Epithelial cell of prostate (primary cell): ENCODE measurements at places on chromosomes 6 and 20.
A peak's percentile ranks its signal among the peaks of the same experiment; 100 is the strongest.

DNA sequence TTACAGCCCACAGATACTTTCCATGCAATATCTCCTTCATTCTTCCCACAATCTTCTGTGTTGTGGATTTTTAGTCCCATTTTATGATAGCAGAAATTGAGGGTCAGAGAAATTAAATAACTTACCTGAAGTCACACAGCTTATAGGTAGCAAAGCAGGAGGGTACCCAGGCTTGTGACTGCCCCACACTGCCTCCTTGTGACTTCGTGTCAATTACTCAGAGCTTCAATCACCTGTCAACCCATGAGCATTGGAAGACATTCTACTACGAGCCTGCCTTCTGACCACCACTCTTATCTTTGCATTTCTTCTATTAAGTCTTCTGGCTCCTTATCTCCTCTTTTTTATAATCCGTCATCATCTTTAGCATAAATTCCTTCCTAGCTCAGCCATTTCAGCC, 71.6 kb upstream of the NRSN1 start:
- no peak for DNase-seq

- DNase-seq = no peak
Measured at GRCh38 chr6:45049188-45049843, 278.8 kb upstream of the RUNX2 start.

- DNase-seq = no peak
Measured at GRCh38 chr20:57811374-57812020, 101.7 kb upstream of the PMEPA1 start.

- no peak for DNase-seq
Measured at GRCh38 chr6:43943781-43944250, 173.8 kb downstream of the VEGFA start.

DNA sequence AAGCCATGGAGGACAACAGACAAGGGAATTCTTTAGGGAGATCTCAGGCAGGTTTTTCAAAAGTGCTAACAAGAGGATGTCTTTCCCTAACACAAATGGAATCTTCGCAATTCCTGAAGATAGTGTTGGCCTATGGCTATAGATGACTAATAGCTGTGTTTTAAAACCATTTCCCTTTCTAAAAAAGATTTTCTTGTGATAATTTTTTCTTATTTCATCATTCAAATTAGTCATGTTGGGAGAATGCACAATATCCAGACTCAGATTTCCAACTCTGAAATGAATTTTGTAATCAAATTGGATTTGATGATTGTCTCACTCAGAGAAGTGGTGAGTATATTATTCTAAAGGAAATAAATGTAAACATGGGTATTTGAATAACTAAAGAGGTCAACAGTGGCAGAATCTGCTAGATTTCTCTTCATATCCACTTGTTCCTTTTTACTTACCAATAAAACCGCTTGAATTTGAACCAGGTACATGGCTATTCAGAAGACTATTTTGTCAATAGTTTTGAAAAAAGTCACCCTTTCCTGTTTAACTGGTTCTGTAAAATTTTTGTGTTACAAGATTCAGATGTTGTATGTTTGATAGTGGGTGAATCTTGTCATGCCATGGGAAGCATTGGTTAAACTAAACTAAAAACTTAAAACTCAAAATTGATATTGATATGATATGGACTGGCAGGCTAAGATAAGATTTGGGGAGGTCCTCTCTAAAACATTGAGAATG, 1223.7 kb upstream of the EYS start:
- DNase-seq = no peak

DNA sequence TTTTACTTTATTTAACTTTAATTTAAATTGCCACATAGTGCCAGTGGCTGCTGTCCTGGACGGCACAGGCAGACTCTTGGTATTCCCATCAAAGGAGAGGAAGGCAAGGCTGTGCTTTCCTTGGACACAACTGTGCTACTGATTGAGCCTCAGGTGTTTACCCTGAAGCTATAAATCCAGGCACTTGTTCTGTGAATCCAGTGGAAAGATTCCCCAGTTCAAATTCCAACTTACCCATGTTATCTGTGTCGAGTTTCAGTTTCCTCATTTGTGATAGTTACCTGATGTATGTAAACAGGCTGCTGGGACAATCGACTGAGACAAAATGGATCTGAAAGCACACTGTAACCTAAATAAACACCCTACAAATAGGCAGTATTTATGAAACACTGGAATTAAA, 57.2 kb downstream of the PLAGL1 start:
- no peak for DNase-seq

- no peak for DNase-seq
Measured at GRCh38 chr6:30887901-30888815, 3.8 kb downstream of the DDR1 start.

DNA sequence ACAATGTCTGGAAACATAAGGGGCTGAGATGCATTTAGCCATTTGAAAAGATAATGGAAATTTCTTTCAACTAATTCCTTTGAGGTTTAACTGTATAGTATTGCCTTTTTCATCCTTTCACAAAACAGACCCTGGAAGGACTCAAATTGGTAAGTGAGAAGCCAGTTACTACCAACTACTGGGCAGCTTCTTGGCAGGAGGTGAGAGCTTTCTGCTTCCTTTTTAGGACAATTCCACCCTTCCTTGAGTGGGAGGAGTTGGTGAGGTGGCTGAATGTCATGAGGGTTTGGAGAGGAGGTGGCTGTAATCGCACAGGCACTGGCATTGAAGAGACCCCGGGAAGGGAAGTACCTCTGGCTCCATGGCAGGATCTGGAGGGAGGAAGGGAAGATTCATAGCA, 341.1 kb downstream of the NRN1 start:
- no peak for DNase-seq

DNA sequence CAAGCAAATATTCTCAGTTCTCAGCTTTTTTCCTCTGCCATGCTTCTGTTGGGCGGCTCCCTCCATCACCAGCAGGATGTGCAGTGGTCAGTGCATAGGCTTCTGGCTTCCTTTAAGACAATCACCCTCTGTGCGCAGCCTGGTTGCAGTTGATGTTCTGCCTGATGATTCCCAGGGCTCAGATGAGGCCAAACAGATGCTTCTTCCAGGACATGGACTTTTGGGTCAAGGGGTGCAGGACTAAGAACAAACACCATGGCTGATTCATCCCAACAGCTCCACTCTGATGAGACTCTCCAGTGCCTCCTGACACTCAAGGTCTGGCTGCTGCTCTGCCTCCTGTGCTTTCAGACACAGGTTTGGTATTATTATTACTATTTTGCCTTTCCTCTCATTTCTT, 554.8 kb upstream of the CDH4 start:
- DNase-seq = no peak

- no peak for DNase-seq
Measured at GRCh38 chr20:3323398-3323797, 84.1 kb downstream of the DNAAF9 start.

- DNase-seq = no peak
Measured at GRCh38 chr20:56014998-56015397, 9.7 kb upstream of the CBLN4 start.

GRCh38 chr6:714100-714499, 21.2 kb upstream of the EXOC2 start:
- no peak for DNase-seq

GRCh38 chr6:21785164-21785563, 191.6 kb downstream of the SOX4 start:
- DNase-seq = no peak

DNA sequence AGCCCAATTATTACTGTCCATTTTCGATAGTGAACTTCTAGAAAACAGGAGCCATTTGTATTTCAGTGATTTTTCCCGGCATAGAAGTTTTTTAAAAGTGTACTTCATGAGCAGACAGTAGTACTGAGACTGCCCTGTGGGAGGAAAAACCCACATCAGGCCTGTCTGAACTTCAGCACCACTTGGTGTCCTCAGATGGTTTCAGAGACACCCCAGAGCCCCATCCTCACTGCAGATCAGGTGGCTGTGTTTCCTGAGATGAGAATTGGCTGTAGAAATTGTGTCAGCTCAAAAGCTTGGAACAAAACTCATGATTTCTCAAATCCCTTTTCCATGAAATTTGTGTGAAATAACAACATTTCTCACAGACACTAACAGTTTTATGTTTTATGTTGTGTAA, 110.0 kb upstream of the RIN2 start:
- DNase-seq = no peak

DNA sequence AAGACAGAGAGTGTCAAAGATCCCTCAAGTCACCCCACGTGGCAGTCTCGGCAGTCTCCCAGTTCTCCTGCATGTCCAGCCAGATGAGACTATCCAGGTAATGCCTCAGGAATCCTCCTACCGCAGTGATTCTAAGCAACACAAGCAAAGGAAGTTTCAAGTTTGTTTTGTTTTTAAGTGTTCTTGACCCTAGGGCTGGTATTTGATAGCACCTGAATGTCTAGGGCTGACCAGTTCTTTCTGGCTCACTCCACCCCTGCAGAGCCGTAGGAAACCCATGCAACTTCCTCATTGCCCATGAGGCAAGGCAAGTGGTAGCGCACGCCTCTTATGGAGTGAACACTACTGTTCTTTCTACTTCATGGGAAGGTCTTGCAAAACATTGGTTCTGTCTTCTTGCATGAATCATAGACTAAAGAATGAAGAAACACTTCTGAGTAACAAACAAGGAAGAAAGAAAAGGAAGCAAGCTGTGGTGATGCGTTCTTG, 24.8 kb upstream of the FOXQ1 start:
- peak; percentile 99 for DNase-seq

- no peak for DNase-seq
Measured at GRCh38 chr6:35698858-35699257, 10.1 kb upstream of the FKBP5 start.

- DNase-seq = no peak
Measured at GRCh38 chr6:101079696-101080270, 198.7 kb upstream of the ASCC3 start.

GRCh38 chr6:88585276-88585692, 378.1 kb downstream of the RNGTT start:
- no peak for DNase-seq

DNA sequence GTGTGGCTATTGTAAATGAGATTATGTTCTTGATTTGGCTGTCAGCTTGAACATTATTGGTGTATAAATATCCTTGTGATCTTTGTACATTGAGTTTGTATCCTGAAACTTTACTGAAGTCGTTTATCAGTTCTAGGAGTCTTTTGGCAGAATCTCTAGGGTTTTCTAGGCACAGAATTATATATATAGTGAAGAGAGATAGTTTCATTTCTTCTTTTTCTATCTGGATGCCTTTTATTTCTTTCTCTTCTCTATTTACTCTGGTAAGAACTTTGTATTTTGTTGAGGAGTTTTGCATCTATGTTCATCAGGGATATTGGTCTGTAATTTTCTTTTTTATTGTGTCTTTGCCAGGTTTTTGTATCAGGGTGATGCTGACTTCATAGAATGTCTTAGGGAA, 589.2 kb upstream of the MAN1A1 start:
- no peak for DNase-seq

DNA sequence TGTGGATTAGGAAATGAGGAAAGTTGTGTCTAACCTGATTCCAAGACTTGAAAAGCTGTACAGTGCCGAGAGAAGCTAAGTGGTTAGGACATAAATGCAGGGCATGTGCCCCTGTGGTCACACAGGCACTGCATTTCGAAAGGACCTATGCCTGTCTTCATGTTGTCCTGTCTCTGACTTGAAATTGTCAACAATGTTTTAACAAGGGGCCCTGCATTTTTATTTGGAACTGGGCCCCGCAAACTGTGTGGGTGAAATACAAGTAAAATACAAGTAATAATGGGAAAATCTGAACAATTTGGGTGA, 38.8 kb downstream of the MRS2 start:
- no peak for DNase-seq

GRCh38 chr6:157560691-157561413, 179.9 kb downstream of the ZDHHC14 start:
- no peak for DNase-seq

- no peak for DNase-seq
Measured at GRCh38 chr6:157830354-157831017, 7.4 kb downstream of the SNX9 start.

GRCh38 chr6:141808662-141809061, 324.1 kb upstream of the GJE1 start:
- DNase-seq = no peak

GRCh38 chr6:80767808-80768207, 661.3 kb downstream of the BCKDHB start:
- peak; percentile 31 for DNase-seq

GRCh38 chr20:62624719-62625453, 17.4 kb upstream of the SLCO4A1 start:
- no peak for DNase-seq

DNA sequence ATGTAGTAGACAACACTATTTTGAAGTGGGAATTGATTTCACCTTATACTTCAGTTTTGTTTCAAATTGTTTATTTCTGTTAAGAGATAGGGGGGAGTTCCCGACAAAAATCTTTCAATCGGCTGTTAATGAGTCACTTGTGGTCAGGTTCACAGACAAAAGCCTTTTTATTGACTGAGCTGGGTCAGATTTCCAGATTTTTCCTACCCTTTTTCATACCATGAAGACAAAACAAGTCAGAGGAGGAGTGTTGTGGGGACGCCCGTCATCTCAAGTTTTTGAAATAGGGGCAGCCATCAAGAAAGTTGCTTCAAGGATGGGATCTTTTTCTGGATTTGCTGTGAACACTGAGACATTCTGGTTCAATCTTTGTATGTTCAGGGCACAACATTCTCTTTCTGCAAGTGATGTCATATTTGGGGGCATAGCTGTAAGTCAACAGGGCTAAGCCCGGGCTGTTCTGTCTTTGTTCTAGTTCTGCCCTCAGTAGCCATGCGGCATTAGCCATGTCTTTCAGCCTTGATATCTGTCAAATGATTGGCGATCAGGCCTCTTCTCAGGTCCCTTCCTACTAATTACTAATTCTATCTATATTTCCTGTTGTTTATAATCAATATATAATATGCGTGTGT, 496.0 kb upstream of the MARCKS start:
- DNase-seq = peak; percentile 54

- DNase-seq = no peak
Measured at GRCh38 chr6:166483573-166484250, 101.0 kb upstream of the MPC1 start.

GRCh38 chr20:753897-754635, 14.2 kb downstream of the SLC52A3 start:
- no peak for DNase-seq

DNA sequence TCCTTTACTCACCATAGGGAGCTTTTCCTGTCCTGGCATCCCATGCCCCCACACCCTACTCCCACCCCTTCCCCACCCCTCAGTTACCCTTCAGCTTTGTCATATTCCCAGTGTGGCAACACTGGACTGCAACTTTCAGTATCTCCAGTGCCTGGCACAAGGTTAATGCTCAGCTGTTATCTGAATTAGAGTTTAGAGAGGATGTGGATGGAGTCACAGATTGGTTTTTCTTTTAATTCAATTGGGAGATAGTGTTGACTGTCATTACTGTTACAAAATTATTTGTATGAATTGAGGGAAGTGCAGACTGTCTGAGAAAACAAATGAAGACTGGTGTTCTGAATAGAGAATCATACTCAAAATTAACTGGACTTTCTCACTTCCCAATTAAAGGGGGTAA, 89.9 kb downstream of the TULP4 start:
- DNase-seq = no peak

DNA sequence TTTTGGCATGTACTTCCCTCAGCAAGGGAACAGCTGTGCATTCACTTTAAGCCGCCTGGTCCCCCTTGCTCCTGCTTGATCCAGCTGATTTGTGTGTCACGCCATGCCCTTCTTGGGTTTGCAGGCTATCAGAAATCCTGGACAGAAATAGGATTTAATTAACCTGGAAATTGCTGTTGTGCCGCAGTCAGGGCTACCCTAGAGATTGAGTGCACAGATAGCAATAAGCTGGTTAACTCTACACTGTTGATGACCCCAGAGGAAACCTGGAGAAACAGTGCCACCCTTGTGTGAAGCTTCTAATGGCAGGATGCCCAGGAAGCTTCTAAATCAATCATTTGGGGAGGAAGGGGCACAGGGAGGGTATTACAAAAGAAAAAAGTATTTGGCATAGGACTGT, 199.0 kb downstream of the JARID2 start:
- DNase-seq = no peak
